ENCODE measurements at places on chromosomes 6 and 20.
A peak's percentile ranks its signal among the peaks of the same experiment; 100 is the strongest.

DNA sequence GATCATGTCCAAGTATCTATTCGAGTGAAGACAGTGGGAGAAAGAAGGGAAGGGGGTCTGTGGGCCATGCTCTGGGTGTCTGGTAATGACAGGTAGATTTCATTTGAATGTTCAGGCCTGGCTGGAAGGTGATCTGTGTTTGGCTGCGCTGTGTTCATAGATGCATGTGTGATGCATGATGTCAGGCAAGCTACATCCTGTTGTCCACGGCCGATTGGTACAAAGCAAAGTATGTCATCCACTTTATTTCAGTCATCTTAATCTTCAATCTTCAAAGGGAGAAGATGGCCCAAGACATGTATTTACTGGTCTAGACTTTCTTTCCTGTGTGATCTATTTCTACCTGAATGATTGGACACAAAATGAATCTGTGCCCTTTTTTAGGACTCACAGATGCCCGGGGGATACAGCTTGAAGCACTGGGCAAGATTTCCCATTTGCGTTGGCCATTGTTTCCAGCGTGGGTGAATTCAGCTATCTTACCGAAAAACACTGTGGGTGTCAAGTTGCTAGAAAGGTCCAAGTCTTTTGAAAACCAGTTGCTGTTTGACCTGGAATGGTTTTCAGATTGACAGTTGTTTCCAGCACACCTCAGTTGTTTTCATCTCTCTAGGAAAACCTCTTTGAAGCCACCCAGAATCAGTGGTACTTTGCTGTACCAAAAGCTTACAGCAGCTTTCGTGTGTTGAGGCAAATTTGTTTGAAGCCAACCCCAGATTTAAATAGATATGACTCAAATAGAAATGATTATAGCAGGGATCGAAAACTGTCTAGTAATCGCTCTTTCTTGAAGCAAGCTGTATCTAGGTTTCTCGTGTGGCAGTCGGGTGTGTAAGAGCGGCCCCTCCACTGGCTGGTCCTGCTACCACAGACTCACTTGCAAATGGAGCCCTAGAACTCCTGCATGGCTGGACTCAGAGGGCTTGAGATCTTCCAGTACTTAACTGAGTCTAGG lies 27.2 kb downstream of the DUSP22 start:
- no peaks in the 10 kb centered on the region for H3K4me1 ChIP-seq
- H3K36me3 ChIP-seq = peaks cover 4% of the 10 kb centered on the region
- no peak for DNase-seq
- H3K4me3 ChIP-seq = no peak overlapping the region
- no peak overlapping the region for H3K27ac ChIP-seq

DNA sequence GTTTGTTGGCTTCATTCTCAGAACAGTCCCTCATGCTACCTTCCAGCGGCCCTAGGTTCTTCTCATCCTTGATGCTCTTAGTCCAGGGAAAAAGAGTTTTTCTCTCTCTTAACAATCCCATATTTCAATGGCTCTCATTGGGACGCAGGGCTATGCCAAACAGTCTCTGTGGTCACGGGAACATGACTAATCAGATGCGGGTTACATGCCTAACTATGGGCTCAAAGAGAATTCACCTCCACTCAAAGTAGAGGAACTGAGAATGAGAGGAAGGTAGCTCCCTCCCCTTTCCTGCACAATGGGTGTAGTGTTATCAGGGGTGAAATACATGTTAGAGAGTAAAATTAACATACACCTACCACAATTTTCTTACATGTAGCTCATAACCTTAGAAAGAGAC lies 18.1 kb upstream of the ATRN start:
- peak; percentile 4 for DNase-seq
- H3K27me3 ChIP-seq = no peaks in the 10 kb centered on the region
- H3K27ac ChIP-seq = no peak overlapping the region
- H3K4me1 ChIP-seq = no peaks in the 10 kb centered on the region

GRCh38 chr20:57400821-57401564 lies 9.8 kb downstream of the RBM38 start:
- no peak overlapping the region for H3K27ac ChIP-seq
- H3K4me1 ChIP-seq = no peaks in the 10 kb centered on the region
- H3K4me3 ChIP-seq = no peak overlapping the region
- no peak for DNase-seq
- no peaks in the 10 kb centered on the region for H3K36me3 ChIP-seq

GRCh38 chr6:166278579-166279392 lies 29.4 kb downstream of the PRR18 start:
- H3K27me3 ChIP-seq = peaks cover 44% of the 10 kb centered on the region
- H3K4me3 ChIP-seq = no peak overlapping the region
- peaks cover 7% of the 10 kb centered on the region for H3K36me3 ChIP-seq
- no peak for DNase-seq

DNA sequence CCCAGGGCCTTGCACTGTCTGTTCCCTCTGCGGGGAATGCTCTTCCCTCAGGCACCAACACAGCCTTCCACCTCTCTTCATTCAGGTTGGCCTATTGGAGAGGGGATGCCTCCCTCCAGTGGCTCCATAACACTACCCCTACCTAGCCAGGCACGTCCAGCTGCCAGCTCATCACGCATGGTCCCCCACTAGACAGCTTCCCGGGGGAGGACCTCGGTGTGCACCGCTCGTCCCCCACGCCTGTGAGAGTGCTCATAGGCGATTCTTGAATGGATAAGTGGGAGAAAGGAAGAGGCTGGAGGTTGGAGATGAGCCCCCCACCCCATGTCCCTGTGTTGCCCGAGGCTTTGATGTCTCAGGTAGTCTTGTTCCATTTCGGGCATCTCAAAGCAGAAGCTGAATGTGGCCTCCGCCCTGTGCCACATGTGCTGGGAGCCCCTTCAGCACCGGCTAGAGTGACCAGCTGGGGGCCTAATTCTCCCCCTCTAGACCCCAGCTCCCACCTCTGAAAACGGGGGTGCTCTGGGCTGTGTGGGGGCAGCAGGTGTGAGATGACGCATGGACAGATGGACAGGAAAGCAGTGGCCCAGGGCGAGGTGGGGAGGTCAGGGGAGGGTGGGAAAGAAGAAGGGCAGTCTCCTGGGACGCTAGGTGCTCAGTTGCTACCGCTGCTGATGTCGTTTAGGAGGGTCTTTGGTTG lies 333.0 kb downstream of the TAF4 start:
- H3K4me3 ChIP-seq = no peak overlapping the region
- DNase-seq = no peak
- peaks cover 11% of the 10 kb centered on the region for H3K27me3 ChIP-seq
- peaks cover 4% of the 10 kb centered on the region for H3K4me1 ChIP-seq
- no peak overlapping the region for H3K27ac ChIP-seq

- DNase-seq = no peak
- H3K27me3 ChIP-seq = no peaks in the 10 kb centered on the region
- no peak overlapping the region for H3K4me3 ChIP-seq
- no peaks in the 10 kb centered on the region for H3K4me1 ChIP-seq
- H3K27ac ChIP-seq = no peak overlapping the region
Observed at GRCh38 chr6:14828201-14828611, 417.7 kb upstream of the JARID2 start.

DNA sequence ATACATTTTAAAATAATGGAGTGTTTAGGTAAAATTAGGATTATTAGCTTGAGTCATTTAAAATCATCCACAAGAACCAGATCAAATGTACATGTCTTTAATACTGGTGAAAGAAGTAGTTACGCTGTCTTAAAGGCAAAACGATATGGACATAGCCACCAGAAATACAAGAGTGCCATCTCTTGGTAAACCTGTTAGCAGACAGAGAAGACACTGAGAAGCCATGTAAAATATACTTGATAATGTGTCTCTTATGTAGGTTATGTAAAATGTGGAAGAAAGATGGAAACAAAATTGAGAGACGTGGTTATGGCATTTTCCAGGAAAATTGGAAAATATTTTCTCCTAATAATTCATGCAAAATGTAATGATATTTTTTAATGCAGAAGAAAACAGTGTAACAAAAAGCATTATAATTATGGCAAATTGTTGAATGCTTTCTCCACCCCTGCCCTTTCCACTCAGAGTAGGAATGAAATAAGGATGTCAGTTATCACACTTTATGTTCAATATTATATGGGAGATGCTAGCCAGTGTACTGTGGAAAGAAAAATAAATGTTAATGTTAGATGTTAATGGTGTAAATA lies 12.2 kb upstream of the SLC17A2 start:
- no peak overlapping the region for H3K4me3 ChIP-seq
- H3K36me3 ChIP-seq = no peaks in the 10 kb centered on the region
- no peaks in the 10 kb centered on the region for H3K4me1 ChIP-seq
- peak; percentile 60 for DNase-seq

DNA sequence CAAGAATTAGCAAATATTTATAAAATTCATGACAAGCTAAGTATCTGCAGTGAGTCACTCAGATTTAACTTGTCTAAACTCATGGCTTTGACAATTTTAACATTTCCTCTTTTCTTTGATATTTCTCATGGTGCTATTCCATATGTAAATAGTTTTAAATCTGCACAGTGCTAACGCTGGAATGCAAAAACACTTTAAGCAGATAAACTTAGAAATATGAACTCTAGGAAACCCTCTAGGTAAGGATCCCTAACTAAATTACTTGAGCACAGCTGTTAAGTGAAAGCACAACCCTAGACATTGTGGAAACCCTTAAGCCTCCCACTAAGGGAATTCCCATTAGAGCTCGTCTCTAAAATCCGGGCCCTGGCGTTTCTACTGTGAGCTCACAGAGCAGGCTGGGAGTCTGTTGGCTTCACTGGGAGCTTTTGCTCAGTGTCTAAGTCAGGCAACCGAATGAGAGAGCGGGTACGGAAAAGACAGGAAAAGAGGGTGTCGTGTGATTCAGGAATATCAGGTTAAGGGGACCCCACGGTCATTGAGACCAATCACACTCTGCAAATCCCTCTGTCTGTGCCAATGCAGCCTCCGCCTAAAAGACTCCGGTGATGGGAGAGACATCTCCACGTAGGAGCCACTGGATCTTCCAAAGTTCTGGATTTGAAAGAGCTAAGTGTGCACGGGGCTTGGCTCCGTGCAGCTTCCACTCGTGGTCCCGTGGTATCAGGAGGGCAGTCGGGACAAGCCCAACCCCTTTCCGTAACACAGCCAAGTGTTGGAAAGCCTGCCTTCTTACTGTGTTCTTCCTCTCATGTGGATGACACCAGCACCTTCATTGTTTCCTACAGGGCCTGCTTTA lies 112.3 kb upstream of the RPS6KA2 start:
- no peaks in the 10 kb centered on the region for H3K4me1 ChIP-seq
- H3K27ac ChIP-seq = no peak overlapping the region
- DNase-seq = no peak

Data from MCF 10A (cell line).